CD4-positive, alpha-beta T cell treated with Interleukin-17A for 1 hour (primary cell): ENCODE measurements at places on chromosomes 2 and 18.

GRCh38 chr2:126893153-126893552 lies 5.5 kb upstream of the TEX51 start:
- DNase-seq = no peak

DNA sequence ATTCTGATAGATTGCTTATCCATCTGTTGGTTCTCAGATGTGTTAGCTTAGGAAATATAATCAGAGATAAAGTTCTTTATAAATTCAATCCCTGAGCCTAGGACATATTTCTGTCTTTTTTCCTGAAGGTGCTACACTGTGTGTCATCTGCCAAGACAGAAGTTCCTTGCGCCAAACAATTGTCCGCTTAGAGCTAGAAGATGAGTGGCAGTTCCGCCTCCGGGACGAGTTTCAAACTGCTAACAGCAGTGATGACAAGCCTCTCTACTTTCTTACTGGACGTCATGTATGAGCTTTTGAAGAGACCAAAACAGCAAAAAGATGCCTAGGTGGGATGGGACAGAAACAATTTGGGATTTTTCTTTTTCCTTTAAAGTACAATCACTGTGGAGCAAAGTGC lies 78.0 kb downstream of the ESCO1 start:
- no peak for DNase-seq

- DNase-seq = no peak
These were observed 330.4 kb upstream of the SMIM21 start for GRCh38 chr18:75757951-75758350.

GRCh38 chr2:33409417-33409955 lies 67.0 kb upstream of the RASGRP3 start:
- no peak for DNase-seq

DNA sequence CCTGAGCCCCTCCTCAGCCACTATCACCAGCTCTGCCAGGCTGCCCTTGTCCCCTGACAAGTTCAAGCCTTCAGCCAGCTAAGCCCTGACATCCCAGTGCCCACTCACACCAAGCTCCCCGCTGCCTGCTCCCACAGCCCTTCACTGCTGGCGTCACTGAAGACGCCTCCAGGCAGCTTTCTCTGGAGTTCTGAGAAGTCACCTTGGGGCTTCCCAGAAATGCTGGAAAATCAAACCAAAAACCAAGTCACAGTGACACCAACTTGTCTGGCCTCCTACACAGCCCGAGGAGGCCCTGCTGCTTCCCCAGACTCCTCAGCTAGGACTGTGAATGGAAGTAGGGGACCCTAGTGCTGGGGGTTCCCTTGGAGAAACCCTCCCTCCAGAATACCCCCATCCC lies 2.2 kb upstream of the TNS1 start:
- no peak for DNase-seq

DNA sequence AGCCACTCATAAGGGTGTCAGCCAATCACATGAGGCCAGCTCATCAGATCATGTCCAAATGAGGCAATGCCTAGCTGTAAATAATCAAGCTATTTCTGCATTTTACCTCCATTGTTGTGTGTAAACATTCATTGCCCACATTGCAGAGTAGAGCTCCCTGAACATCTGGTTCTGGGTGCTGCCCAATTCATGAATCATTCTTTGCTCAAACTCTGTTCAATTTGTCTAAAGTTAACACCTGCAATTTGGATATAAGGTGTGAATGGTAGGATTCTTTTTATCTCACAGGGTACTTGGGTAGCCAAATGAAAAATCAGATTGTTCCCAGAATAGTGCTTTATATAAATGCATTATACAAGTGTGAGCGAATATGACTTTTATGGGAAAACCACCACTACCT lies 345.5 kb upstream of the NT5C1B start:
- no peak for DNase-seq

- DNase-seq = no peak
These were observed 33.4 kb upstream of the TMEM131 start for GRCh38 chr2:98028931-98029717.

GRCh38 chr2:76211991-76212985 lies 501.6 kb upstream of the GCFC2 start:
- DNase-seq = no peak

DNA sequence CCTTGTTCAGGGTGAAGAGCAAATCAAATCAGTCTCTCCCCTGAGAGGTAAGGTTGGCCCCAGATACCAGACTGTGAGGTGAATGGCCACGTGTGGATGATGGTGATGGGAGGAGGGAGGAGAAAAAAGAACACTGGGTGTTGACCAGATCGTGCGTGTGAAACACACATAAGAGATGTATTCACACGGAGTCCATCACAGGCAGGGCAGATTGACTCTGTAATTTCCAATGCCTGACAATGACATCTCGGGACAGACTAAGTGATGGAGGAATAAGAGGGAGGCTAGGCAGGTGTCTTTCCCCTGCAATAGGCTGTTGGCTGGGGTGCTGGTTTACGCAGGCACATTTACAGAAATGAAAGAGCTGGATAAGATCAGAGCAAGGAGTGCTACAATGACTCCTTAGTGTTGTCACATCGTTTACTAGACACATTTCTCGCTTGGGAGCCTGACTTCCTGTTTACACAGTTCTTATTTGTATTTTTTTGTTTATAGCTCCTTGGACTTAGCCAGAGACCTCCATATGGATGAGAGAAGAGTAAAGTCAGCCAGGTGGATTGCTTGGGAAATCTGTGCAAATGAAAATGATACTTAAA lies 43.1 kb downstream of the CPO start:
- DNase-seq = no peak

DNA sequence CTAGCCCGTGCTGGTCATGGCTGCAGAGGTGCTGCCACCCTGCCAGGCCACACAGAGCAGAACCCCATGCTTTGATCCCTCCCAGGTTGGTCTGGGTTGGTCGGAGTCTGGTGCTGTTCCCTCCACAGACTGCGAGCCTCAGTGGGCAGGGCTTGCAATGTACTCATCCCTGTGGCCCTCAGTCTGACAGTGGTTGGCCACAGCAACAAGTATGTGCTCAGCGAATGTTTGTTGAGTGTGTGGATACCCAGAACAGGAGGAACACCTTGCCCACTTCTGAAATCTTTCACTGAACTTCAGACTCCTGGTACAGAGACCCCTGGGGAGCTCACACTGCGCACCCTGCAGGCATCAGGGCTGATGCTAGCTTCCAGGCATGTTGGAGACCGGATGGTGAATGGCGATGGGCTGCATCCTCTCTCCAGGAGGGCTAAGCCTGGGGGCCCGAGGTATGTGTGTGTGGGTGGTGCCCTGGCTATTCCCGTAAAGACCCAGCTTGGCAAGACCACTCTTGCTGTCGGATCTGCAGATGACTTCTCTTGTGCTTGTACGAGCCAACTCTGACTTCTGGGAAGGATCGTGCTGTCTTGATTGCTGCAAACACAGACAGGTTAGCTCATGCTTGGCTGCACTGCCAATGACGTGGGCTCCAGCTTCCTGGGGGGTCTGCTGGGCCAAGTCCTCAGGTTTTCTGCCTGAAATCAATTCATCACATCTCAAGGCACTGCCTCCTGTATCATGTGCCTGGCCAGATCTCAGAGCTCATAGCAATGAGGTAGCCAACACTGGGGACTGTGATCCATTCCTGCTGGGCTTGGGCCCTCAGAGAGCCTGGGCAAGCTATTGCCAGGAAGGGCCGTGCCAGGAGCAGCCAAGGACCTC lies 43.7 kb downstream of the RHOB start:
- DNase-seq = no peak

DNA sequence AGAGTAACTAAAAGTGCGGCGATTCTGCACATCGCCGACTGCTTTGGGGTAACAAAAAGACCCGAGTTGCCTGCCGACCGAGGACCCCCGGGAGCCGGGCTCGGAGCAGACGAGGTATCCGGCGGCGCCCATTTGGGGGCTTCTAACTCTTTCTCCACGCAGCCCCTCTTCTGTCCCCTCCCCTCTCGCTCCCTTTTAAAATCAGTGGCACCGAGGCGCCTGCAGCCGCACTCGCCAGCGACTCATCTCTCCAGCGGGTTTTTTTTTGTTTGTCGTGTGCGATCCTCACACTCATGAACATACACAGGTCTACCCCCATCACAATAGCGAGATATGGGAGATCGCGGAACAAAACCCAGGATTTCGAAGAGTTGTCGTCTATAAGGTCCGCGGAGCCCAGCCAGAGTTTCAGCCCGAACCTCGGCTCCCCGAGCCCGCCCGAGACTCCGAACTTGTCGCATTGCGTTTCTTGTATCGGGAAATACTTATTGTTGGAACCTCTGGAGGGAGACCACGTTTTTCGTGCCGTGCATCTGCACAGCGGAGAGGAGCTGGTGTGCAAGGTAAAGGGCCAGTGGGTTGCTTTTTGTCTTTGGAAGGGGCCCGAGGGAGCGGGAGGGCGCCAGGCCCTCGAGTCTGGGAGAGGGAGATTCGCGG lies 1.4 kb downstream of the TRIB2 start:
- DNase-seq = peak; percentile 36

DNA sequence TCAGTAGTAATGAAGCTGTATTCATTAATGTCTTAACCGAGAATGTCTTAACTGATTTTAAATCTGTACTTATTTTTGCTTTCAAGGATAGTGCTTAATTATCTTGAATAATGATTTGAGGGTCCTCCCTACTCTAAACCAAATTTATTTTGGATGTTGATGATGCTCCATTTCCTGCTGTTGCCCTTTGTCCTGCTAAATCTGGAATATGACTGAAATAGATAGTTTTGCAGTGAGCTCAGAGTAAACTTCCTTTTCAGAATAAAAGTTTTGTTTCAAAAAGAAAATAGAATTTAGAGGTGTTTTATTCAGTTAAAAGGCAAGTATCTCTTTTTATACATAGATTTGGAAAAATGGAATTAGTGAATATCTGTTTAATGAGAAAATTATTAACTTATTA lies 8.1 kb downstream of the NBEAL1 start:
- no peak for DNase-seq

DNA sequence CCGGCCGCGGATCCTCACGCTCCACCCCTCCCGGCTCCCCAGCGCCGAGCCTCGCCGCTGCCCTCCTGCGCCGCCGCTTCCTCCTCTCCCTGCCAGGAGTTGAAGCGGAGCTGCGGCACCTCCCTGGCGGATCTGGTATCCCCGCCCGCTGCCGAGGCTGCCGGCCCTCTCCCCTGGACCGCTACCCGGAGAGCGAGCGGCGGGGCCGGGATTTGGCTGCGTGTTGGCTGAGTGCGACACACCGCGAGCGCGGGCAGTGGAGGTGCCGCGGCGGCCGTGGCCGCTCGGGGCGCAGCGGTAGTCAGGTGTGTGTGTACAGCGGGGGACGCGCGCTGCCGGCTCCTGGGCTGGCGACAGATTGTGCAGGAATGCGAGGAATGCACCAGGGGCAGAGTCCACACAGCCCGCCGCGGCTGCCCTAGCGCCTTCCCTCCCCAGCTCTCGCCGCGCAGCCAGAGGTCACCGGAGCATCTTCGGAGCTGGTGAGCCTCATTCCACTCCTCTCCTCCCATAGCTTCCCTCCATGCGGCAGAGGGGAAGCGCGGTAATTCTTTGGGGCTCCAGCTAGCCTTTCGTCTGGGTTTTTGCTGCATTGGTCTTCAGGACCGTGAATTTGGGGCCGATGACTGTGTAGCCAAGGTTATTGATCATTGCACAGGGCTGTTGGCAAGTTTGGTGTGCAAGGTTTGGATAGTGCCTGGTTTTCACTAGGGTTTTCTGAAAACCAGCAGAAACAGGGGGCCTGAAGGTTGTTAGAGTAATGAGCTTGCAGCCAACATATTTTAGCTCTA lies 1.3 kb downstream of the PKP4 start:
- peak; percentile 62 for DNase-seq

DNA sequence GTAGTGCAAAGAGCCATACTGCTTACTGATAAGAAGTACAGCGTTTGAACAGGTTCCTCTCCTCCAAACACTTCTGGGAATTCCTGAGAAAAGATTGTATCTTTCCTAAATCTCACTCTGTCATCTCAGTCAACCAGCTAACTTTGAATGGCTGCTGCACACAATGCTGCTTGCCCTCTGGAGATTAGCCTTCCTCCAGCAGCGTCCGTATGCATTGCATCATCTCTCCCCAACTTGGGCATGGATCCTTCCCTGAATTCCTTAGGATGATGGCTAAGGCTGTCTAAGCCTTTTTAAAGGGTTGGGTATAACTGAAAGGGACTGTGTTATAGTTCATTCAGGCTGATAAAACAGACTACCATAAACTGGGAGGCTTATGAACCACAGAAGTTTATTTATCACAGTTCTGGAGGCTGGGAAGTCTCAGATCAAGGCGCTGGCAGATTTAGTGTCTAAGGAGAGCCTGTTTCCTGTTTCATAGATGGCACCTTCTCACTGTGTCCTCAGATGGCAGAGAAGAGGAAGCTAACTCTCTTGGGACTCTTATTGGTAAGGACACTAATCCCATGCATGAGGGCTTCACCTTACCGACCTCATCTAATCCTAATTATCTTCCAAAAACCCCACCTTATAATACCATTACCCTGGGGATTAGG lies 105.3 kb downstream of the PAX3 start:
- no peak for DNase-seq

GRCh38 chr2:54402350-54402749 lies 53.8 kb upstream of the SPTBN1 start:
- no peak for DNase-seq

DNA sequence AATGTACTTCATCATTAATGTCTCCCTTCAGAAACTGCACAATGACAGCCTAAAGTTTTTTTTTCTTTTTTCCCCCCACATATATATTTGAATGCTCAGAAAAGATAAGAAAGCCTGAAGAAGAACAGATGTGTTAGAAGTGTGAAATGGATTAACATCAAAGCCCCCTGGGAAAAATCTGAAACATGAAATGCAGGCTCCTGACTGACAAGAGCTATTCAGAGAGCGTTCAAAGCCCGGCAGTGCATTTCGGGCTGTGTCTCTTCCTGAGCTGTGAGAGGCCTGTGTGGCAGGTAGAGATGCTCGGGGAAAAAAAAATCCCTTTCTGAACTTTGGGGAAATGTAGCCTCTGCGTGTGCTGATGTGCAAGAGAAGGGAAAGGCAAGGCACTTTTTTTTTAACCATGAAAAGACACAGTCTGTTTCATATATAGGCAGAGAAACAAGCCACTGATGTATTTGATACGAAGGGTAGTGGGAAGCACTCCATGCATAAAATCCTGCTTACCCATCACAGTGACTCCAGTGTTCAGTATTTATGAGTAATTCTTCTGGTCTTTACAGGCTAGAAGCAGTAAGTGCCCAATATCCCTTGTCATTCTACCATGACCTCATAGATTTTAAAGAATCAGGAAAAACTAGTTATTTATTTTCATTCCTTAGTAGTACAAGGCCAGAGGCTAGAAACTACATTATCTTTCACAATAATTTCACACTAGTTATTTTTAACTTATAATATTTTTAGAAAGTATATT lies 1574.2 kb upstream of the PIK3C3 start:
- no peak for DNase-seq

- peak; percentile 34 for DNase-seq
These were observed 13.4 kb downstream of the ITGA6 start for GRCh38 chr2:172440795-172441194.

- no peak for DNase-seq
These were observed 14.1 kb upstream of the ZDBF2 start for GRCh38 chr2:206260188-206261012.
